Muscle of back (tissue), 13 donors: ENCODE measurements at places on chromosomes 1 and 21.

DNA sequence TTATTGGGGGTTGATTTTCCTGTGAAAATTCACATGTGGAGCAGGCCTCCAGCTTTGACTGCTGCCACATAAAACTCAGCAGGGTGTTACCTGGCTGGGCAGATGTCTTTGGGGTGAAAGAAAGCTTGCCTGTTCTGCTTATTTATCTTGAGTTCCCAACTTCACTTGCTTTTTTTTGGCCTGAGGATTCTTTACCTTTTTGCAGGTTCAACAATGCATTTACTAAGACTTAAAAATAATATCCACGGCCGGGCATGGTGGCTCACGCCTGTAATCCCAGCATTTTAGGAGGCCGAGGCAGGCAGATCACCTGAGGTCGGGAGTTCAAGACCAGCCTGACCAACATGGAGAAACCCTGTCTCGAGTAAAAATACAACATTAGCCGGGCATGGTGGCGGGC lies 509.1 kb downstream of the KIF26B start:
- DNase-seq = no peak

DNA sequence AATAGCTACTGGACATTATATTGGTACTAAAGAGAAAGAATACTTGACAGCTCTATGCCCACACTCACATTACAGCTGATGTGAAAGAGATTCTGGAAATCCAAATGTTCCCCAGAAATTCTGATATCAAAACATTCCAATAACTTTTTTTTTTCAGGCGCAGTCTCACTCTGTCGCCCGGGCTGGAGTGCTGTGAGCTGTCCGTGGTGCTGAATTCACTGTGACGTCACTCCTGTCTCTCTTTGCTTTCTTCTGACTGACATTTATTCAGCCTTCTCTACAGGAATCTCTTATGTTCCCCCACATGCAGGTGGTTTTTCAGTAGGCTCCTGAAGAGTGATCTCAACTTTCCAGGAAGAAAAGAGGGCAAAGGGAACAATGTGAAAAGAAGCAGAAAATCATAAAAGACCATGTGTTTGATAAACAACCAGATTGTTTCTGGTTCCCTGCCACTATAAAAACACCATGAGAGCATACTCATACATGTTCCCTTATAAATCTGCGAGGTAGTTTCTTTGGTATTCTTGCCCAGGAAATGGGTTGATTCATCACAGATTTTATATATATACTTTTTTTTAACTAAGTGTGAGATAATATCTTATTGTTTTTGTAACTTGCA lies 6.2 kb downstream of the S100A7A start:
- peak; percentile 59 for DNase-seq

DNA sequence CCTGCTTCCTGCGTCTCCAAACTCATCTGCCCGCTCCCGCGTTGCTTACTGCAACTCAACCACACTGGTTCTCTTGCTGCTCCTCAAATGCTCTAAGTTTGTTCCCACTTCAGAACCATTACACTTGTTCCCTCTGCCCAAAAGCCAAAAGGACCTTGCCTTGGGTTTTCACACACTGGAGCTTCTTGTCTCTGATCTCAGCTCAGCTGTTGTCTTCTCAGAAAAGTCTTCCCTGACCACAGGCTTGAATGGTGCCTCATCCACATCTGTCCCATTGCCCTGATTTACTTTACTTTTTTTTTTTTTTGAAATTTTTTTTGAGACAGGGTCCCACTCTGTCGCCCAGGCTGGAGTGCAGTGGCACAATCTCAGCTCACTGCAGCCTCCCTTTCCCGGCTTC lies 44.3 kb upstream of the SYT14 start:
- no peak for DNase-seq

DNA sequence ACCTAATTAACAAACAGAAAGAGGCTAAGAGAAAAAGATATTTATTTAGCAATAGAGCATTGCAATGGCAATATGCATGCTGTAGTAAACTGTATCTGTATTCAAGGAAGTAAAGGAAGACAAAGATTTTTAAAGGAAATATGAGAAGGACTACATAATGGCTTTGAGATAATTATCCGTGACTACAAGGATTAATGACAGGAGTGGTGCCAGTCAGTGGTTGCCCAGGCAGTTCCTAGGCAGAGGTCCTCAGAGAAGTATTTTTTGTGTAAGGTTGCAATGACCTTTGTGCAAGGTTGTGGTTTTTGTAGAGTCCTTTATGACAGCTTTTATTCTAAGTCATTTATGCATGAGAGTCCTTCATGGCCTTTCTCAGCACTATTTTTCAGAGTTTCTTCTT lies 711.1 kb upstream of the CHRM3 start:
- DNase-seq = no peak

DNA sequence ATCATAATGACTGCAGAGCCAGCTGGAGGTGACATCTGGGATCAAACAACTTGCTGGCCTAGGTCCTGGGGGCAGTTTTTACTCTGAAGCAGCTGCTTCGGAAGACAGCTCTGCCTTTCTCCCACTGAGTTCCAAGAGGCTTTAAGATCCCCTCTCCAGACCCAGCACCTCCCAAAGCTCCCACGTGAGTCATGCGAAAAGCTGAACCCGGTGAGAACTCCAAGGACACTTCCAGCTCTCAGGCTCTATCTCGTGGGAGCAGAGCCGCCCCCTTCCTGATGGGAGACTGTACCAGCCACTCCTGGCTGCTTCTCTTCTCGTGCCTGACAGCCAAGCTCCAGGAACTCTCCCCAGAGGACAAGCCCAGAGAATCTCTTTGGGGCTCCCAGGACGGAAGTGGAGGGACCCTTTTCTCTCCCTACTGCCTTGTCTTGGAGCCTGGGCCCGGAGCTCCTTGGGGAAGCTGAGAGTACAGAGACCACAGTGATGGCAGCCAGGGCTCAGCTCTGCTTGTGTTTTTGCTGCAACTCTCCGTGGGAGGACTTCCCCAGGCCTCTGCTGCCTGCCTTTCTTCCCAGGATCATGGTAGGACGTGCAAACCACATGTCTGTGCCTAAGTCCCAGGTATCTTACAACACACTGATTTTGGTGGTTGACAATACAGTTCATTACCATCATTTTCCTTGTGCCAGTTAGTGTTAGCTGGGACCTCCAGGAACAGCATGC lies 40.6 kb downstream of the STUM start:
- DNase-seq = no peak

DNA sequence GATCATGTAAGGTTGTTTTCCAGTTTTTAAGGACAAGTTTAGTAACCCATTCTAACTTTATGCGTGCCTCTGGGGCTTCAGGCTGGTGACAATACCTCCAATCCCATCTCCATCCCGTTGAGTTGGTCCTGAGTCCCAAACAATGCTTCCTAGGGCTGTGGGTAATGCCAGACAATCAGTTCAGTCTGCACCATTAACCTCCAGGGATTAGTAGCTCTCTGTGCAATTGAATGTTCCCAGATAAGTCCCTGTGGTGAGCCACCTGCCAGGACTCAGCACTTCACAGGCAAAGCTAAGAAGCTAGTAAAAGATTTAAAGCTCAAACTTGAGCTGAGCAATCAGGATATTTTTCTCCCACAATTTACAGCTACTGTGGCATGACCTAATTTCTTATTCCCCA lies 462.2 kb upstream of the PTBP2 start:
- DNase-seq = no peak

DNA sequence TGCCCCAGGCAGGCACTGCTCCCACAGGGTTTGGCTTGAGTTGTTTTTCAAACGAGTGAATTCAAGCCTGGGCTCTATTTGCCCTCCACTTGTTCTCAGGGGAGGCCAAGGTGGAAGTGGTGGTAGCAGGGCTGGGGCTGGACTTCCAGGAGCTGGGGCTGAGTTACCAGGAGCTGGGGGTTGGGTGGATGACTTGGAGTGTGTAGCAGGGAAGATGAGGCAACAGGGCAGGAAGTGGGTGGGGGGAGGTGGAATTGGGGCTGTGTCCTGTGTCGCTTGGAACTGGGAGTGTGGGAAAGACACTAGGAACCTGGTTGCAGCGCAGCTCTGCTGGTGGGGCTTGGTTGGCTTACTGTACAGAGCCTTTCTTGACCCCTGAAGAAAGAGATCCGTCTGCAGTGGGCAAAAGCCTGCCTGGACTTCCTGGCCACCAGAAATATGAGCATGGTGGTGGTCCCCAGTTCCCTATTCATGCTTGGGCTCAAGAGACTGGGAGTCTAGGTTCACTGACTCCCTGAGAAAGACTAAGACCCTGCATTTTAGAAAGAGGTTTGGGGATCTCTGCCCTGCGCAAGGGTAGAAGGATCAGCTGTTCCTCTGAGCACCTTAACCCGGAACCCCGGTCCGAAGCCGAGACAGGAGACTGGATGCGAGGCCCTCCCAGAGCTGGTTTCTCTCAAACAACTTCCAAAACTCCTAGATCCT lies 3.1 kb downstream of the TFAP2E start:
- no peak for DNase-seq

GRCh38 chr1:5915587-5916571 lies 76.3 kb downstream of the NPHP4 start:
- DNase-seq = peak; percentile 53

GRCh38 chr21:37815893-37816292 lies 100.4 kb downstream of the KCNJ6 start:
- DNase-seq = no peak

DNA sequence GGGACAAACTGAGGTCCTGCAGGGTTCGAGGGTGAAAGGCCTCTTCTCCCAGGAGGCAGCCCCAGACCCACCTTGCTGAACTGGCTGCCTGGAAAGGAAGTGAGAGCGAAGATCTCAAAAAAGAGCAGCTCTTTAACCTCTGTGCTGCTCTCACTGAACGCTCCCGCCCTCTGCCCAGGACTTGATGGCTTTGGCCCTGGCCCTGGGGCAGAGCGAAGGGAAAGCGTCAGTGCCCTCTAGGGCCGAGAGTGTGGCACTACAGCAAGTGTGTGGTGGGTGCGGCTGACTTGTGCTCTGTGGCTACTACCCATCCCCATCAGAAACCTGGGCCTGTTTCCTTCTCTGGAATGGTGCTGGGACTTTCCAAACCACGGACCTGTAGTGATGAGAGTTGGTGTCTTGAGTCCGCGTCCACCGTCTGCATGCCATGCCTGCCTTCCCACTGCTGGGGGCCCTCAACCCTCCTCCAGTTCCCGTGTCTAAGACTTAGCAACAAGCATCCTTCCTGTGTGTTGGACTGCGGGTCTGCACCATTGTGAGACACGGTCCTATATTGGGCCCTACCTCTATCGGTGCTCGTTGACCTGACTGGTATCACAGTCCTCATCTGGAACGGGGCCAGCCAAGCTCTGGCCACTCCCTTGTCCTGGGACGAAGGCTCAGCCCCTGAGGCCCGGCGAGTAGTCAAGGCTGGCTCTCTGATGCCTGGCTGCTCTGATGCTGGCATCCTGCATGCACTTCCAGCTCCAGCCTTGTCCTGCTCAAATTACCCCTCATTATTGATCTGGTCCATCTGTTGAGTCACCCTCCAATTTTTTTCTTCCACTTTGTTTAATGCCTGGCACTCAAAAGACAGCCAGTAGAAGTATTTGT lies 180.3 kb downstream of the DISC1 start:
- DNase-seq = no peak

GRCh38 chr1:74729741-74730478 lies 2.9 kb downstream of the CRYZ start:
- DNase-seq = no peak

DNA sequence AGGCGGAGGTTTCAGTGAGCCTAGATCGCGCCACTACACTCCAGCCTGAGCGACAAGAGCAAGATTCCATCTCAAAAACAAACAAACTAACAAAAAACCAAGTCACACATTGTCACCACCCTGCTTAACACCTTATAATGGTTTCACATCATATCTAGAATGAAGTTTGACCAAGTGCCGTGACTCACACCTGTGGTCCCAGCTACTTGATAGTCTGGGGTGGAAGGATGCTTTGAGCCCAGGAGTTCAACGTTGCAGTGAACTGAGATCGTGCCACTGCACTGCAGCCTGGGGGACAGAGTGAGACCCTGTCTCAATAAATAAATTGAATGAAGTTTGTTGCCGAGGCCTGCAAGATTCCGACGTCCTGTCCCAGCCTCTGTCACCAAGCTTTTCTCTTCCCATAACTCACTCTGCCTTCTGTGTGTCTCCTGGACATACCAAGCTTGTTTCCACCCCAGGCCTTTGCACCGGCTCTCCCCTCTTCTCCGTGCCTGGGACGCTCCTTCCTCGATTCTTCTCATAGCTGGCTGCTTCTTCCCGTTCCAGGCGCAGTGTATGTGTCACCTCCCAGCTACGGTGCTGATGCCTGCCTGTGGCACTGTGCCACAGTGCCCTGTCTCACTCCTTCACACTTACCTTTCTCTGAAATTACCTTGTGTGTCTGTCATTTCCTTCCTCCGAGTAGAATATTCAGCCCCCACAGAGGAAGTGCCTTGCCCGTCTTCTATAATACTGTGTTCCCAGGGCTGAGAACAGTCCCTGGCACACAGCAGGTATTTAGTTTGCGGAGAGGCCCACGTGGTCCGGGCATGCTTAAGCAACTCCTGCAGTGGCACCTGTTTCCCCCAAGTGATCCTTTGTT lies 3.8 kb upstream of the SELENON start:
- DNase-seq = no peak

GRCh38 chr21:14871861-14872260 lies 192.9 kb downstream of the NRIP1 start:
- DNase-seq = no peak

GRCh38 chr1:158019171-158019868 lies 25.9 kb downstream of the KIRREL1 start:
- DNase-seq = peak; percentile 85

DNA sequence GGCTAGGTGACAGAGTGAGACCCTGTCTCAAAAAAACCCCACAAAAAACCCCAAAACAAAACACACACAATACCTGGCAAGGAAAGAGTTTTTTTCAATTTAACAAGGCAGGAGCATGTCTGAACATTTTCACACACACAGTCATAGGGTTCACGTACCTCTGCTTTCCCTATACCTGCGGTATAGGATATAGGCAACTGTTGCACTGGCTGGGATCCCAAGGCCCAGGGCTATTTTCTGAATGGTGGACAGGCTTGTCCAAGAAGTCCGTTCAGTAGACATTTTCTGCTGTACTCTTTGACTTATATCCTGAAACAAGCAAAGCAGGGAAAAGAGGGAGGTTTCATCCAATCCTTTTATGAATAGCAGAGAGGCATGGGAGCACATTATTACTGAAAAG lies 7.6 kb downstream of the TDRKH start:
- no peak for DNase-seq

GRCh38 chr1:167122568-167122967 lies 28.7 kb downstream of the STYXL2 start:
- DNase-seq = no peak

- peak; percentile 17 for DNase-seq
Measured at GRCh38 chr1:67647036-67647798, 37.8 kb upstream of the GADD45A start.

DNA sequence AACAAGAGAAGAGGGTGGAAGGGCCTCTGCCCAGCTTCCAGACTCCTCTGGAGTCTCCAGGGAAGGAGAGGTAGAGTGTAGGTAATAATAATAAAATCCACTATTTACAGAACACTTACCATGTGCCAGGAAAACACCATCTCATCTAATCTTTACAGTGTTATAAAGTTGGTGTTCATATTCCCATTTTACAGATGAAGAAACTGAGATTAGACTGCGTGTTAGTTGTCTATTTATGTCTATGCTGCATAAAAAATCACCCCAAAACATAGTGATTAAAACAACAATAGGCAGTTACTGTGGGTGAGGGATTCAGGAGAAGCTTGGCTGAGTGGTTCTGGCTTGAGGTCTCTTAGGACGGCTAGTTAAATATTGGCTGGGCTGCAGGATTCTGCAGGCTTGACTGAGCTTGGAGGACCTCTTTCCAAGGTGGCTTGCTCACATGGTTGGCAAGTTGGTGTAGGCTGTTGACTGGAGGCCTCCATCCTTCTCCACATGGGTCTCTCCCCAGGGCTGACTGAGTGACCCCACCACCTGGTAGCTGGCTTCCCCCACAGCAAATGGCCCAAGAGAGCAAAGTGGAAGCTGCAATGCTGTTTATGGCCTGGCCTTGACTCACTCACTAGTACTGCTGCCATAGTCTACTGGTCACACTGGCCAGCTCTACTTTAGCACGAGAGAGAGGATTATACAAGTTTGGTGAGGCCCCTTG lies 6.5 kb upstream of the ALX3 start:
- no peak for DNase-seq
